Fibroblast of skin of left quadriceps (primary cell): ENCODE measurements at places on chromosomes 1 and 21.

DNA sequence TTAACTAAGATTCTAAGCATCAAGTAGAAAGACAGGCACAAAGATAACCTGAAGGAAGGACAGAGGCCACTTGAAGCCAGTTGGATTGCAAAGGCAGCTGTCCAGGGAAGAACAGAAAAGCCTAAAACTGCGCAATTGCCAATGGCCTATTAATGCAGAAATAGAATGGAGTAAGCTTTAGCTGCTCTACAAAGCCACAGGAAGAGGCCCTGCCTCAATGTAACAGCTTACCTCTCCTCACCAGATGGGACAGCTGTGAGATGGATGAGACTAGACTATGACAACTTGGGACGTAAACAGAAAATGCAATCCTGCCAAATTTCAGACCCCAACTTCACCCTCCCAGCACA is 176.5 kb downstream of the EIF4G3 start:
- no peak for DNase-seq

DNA sequence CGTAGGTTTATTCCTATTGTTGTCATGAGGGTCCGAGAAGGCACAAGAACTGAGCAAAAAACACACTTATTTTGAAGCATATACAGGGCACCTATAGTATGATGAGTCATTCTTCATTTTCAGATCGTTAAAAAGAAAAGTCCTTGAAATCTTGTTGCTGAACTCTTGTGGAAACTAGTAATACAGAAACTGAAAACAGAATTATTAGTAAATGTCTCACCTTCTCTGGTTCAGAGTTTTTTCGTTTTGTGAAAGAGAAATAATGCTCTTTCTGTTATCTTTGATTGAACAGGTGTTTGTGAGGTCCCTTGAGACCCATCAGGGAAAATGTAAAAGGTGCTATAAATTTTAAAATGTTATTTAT is 102.0 kb upstream of the COA6 start:
- DNase-seq, result no peak

DNA sequence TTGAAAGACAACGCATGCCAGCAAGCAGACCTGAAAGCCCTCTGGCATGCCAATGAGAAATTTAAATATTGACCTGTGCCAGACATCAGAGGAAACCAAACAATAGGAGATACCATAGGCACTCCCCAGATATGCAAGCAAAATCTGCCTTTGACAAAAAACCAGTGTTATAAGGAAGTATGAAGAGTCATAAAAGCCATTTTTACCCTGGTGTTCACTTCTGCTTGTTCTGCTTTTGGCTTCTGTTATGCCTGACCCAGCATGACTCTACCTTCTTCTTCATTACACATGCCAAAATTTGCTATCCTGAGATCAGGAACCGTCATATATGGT is 26.4 kb downstream of the NPHS2 start:
- no peak for DNase-seq

GRCh38 chr1:156511644-156512043 is 11.1 kb upstream of the MEF2D start:
- DNase-seq, result no peak

GRCh38 chr1:66996018-66996682 is 57.8 kb downstream of the SLC35D1 start:
- peak; percentile 46 for DNase-seq

- DNase-seq, result no peak
Observed at GRCh38 chr1:30904191-30904961, 4.2 kb downstream of the SDC3 start.

GRCh38 chr1:93143136-93143535 is 37.1 kb downstream of the TMED5 start:
- no peak for DNase-seq

DNA sequence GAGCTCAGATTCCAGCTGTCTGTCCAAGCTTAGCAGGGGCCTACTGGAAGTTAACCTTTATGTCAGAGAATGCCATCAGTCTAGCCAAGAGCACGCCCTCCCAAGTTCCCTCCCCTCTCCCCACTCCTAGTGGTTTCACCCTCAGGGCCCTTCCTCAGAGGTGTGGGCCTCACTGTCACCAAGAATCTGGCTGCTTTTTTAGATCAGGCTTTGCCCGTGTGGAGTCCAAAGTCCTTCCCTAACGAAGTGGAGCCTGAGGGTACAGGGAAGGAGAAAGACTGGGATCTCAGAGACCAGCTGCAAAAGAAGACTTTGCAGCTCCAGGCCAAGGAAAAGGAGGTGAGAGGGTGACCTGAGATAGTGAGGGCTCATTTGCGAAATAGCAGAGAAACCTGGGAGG is 4.1 kb downstream of the C1orf74 start:
- no peak for DNase-seq

GRCh38 chr21:45900034-45900868 is 81.3 kb upstream of the COL6A1 start:
- no peak for DNase-seq

- DNase-seq, result no peak
Observed at GRCh38 chr21:33991133-33991532, 75.5 kb upstream of the ATP5PO start.

DNA sequence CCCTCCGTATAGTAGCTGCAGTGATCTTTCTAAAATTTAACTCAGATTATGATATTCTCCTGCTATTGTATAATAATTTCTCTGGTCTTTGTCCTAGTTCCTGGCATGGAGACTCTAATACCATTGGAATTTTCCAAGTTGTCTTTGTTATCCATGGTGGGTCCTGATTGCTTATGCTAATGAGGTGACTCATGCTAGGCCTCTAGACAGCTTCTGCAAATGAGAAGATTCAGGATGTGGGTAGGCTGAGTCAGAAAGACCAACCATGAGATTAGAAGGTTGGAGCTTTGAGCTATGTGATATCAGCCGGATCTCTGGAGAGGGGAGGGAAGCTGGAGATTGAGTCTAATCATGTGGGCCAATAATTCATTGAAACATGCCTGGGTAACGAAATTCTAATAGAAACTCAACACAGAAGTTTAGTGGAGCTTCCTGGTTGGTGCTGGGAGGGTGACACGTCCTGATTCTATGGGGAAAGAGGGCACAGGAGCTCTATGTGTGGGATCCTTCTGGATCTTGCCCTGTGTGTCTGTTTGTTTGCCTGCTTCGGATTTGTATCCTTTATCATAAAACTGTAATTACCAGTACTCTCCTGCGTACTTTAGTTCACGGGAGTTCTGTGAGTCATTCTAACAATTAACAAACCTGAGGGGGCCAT is 73.2 kb upstream of the CNIH3 start:
- DNase-seq, result peak; percentile 97

- DNase-seq, result no peak
Observed at GRCh38 chr21:22725436-22725835, 1727.2 kb downstream of the NCAM2 start.

DNA sequence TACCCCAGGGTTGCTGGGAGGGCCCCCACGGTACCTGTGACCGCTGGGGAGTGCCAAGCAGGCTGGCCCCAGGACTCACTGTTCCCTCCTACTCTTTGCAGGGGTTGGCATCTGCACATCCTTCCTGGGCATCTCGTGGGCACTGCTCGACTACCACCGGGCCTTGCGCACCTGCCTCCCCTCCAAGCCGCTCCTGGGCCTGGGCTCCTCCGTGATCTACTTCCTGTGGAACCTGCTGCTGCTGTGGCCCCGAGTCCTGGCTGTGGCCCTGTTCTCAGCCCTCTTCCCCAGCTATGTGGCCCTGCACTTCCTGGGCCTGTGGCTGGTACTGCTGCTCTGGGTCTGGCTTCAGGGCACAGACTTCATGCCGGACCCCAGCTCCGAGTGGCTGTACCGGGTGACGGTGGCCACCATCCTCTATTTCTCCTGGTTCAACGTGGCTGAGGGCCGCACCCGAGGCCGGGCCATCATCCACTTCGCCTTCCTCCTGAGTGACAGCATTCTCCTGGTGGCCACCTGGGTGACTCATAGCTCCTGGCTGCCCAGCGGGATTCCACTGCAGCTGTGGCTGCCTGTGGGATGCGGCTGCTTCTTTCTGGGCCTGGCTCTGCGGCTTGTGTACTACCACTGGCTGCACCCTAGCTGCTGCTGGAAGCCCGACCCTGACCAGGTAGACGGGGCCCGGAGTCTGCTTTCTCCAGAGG is 6.8 kb downstream of the XKR8 start:
- no peak for DNase-seq
